ENCODE measurements at places on chromosomes 11 and 22. TPM values are rescaled to one million over a fixed set of nuclear protein-coding genes. Genes with fewer than 3 reads are reported as not detected.

The RRP7A gene
- total RNA-seq = 35.2 TPM

The TMA7B gene
- total RNA-seq = 0.63 TPM

The JAM3 gene
- total RNA-seq = 19.5 TPM

The EMID1 gene
- 9.6 TPM for total RNA-seq

The TRIM29 gene
- total RNA-seq = 32.9 TPM

The CADM1 gene
- 33.5 TPM for total RNA-seq

The FERMT3 gene
- 36.3 TPM for total RNA-seq

The GDPD4 gene
- not detected for total RNA-seq

DNA sequence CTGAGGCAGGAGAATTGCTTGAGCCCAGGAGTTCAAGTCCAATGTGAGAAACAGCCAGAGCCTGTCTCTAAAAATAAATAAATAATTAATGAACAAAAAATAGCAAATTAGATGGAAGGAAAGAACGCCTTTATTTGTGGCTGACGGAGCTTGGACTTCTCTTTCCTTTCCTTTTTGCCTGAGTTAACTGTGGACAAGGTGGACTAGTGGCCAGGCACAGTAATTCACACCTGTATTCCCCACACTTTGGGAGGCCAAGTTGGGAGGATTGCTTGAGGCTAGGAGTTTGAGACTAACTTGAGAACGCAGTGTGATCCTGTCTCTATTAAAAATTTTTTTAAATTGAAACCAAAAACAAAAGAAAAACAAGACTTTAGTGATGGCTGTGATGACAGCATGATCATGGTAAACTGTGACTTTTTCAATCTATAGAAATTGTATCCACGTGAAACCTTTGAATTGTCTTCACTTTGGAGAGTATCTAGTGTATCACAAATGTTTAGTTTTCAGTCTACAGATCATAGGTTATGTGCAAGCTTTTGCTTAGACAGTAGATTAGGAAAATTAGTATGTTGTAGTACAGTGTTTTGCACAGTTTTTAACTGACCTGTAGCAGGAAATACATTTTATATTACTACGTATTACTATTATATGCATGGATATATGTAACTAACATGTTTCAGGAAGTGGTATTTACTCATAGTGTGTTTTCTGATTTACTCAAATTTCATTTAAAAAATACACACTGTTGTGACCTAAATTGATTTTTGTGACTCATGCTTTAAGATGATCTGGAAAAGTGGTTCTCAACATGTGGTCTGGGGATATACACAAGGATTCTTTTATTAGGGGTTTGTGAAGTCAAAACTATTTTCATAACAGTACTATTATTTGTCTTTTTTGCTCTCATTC is 42.1 kb downstream of the KDM2A start:
- DNase-seq = no peak

DNA sequence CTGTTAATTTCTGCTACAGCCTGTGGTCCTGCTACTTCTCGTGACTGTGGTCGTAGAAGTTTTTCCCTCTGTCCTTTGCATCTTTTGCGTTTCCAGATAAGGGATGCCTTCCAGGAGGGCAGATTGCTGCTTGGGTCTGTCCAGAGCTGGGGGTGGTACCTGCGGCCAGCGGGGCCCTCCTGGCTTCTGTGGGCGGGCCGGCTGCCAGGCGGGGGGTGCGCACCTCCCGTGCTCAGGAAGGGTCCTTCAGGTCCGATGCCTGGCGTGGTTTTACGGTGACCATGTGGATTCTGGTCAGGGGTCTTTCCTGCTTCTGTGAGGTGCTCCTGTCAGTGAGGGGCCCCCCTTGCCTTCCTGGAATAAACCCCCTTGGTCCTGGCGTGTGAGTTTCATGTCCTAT is 84.8 kb downstream of the KCNQ1 start:
- no peak for DNase-seq

- DNase-seq = peak; percentile 37
Observed at GRCh38 chr22:24067587-24068376, 56.7 kb downstream of the CABIN1 start.

DNA sequence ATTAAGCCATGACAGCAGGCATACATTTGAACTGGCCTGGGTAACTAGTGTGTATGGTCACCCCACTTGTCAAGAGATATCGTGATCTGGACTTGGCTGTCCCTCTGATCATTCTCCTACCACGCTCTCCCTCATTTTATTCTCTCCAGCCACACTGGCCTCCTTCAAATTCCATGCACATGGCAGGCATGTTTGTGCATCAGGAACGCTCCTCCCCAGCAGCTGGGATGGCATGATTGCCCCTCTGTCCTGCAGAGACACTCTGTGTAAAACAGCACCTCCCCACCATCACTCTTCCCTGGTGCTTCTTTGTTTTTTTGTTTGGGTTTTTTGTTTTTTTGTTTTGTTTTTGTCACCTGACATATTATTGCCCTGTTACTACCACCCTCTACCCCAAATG is 31.5 kb upstream of the SCGB1A1 start:
- DNase-seq = no peak

DNA sequence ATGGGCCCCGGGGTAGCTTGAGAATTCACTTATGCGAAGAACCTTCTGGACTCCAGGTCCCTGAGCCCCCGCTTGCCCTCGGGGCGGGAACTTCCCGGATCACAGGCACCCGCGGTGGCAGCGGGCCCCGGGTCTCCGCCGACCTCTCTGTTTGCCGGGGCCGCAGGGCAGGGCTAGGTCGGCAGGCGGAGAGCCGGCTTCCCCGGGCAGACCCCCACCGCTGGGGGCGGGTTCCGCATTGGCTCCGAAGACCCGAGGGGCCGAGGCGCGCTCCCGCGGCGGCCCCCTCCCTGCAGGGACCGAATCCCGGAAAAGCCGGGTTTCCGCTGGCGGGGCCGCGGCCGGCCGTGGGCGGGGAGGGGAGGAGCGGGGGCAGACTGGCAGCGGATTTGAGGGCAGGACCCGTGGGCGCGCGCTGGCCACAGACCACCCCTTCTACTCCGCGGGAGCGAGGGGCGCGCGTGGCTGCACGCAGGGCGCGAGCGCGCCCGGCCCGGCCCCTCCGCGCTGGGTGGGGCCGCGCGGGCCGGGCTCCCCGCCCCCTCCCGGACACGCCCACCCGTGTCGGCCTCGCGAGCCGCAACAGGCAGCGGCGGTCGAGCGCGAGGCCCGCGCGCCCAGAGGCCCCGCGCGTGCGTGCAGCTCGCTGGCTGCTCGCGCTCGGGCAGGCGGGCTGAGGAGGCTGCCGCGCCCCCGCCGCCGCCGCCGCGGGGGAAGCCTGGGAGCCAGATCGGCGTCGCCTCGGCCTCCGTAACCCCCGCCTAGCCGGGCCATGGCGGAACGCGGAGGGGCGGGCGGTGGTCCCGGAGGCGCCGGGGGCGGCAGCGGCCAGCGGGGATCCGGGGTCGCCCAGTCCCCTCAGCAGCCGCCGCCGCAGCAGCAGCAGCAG is at the start of gene PACS1:
Gene PACS1 (plus strand): TSS at position 558 of the 889 bp plus-strand sequence. CDS start 215 bp downstream, at position 773.
- DNase-seq = peak; percentile 86

DNA sequence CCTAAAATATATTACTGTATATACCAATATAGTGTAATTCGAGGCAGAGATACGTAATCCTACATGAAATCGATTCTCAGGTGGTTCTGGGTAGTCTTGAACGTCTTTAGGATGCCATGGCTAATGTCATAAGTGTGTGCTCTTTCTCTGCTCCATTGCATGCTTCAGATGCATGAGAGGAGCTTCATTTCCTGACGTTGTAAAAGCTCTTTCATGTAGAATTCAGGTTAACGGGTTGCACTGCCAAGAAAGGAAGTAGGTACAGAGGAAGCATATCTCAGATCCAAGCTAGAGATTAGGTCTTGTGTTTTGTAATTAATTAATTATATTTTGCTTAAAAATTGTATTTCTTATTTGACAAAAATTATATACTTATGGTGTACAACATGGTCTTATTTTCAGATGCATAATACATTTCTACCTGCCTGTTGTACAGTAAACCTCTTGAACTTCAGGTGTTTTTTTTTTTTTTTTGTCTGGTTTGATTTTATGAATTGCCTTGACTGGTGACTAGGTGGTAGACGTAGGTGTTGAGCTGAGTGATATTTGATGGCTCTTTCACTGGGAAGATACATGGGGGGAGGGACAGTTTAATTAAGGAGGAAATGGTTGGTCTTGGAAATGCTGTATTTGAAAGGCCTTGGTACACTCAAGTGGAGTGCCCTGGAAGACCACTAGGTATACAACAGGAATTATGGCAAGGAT is 9.3 kb downstream of the NUP50 start:
- DNase-seq = no peak

DNA sequence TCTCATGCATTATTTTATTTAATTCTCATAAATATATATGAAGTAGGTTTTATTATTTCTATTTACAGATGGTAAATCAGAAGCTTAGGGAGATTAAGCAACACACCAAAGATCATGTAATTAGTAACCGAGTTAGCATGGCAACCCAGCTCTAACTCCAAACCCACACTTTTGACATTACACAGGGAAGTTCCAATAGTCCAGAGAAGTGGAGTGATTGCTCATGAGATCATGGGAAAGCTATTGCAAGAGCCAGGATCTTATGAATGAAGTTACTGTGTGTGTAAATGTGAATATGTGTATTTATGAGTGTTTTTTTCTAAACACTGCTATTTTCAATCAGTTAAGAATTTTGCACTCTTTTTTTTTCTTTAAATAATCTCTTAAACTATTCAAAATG is 225.8 kb upstream of the KIRREL3 start:
- peak; percentile 25 for DNase-seq

GRCh38 chr11:18650859-18651557 is 16.9 kb upstream of the SPTY2D1 start:
- peak; percentile 22 for DNase-seq

GRCh38 chr11:61509043-61510029 is 787 bp downstream of the LRRC10B start:
- DNase-seq = peak; percentile 95

GRCh38 chr11:72072348-72072747 is 8.0 kb downstream of the NUMA1 start:
- DNase-seq = no peak

GRCh38 chr11:124195189-124195734 is 12.1 kb downstream of the OR10D3 start:
- peak; percentile 49 for DNase-seq

DNA sequence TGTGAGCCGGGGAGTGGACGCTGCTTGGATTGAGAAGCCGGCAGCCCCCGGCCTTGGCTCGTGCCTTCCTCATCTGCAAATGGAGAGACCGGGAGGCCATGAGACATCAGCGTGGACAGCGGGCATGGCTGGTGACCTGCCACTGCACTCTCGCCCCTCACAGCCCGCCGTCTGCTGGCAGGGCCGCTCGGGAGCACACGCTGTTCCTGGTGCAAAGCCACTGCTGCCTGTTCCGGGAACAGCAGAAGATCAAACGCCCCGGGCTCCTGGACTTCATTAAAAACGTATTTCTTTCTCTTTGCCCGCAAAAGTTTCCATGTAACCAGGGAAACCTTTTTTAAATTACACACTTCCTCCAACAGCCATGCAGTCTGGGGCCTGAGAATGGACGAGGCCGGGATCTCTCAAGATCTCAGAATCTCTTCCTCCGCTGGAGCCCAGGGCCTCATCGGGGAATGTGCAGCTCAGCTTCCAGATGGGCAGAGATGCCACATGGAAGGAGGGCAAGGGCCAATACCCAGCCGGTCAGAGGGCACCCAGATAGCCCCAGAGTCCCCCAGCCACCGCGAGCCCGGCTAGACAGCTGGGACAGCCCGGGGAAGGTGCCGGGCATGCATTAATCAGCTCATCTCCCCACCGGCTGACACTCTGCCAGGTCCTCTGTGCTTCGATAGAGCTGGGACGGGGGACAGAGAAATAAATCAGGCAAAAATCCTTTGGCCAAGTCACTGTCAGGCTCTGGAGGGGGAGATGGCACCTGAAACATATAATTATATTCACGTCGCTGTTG is 62.8 kb upstream of the PRR5 start:
- DNase-seq = peak; percentile 67

GRCh38 chr11:7445564-7445963 is 39.7 kb upstream of the OLFML1 start:
- DNase-seq = no peak

GRCh38 chr11:132718711-132719671 is 813.3 kb downstream of the OPCML start:
- no peak for DNase-seq

DNA sequence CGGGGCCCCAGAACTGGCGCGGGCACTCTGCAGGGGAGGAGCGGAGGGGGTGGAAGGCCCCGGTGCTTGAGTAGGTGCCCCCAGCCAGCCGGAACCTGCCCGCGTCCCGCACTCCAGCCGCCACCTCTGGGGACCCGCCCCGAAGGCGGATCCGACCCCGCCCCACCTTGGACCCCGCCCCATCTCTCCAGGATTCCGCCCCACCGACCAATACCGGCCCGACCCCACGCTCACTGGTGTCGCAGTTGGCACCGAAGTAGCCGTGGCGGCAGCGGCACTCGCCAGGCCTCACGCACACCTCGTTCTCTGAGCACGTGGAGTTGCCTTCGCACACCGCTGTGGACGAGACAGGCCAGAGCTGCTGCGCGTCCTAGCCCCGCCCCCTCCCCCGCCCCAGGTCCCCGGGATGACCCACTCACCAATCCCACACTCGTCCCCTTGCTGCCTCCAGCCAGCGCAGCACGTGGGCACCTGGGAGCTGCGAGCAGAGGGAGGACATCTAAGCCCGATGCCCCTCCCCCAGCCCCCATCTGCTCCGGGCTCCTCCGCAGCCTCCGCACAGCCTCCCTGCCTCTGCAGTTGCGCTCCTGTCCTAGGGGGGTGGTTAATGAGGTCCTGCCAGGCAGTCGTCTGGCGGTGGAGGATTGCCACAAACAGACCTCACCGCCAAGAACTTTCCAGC is 6.0 kb downstream of the SCARF2 start:
- DNase-seq = peak; percentile 79

DNA sequence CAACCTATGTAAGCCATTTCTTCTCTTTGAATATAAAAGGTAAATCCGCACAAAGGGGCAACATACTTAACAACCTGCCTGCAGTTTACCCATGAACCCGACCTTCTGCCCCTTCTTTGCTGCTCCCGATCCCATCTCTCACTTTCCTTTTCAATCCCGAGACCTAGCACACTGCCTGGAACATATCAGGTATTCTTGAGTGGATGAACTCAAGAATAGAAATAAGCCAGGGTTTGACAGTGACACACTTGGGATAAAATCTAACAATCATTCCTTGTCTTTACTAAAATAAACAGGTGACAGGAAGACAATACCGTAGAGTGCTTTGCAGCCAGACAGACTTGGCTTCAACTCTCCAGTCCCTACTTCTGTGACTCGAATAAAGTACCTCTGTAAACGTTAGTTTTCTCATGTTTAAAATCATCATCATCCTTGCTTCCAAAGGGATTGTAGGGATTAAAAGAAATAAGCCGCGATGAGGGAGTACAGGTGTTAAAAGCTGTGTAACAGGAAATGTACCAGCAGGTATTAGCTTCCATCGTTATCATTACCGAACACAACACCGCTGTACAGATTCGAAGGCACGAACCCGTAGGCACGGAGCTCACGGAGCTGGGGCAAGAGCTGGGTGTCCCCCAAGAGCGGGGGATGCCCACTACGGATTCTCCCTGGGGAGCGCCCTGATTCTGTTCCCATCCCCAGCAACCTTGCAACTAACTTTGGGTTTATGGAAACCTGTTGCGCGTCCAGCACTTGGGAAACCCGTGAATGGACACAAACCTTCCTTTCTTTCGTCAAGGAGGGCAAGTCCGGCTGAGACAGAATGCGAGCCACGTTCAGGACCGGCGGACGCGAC is 720 bp downstream of the UFD1 start:
- DNase-seq = peak; percentile 10
